ENCODE measurements at places on chromosomes 12 and 14. TPM values are rescaled to one million over a fixed set of nuclear protein-coding genes. Genes with fewer than 3 reads are reported as not detected.

GRCh38 chr14:88179716-88180115 is 143.4 kb downstream of the KCNK10 start:
- no peak for DNase-seq

DNA sequence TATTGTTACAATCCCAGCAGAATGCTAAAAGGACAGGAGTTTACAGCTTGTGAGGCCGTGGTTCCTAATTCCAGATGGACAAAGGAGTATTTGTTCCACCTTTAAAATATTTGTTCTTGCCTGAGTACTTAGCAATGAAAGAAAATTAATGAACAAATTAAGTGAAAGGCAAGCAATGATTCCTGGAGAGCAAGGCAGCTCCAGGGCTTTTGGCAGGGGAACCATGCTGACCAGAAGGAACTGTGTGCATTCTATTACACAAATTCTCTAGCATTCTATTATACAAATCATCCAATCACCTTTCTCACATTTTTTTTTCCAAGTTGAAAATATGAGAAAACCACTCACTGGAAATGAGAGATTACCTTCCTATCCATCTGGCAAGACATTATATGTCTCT is 1.8 kb upstream of the BMAL2 start:
- DNase-seq: no peak

DNA sequence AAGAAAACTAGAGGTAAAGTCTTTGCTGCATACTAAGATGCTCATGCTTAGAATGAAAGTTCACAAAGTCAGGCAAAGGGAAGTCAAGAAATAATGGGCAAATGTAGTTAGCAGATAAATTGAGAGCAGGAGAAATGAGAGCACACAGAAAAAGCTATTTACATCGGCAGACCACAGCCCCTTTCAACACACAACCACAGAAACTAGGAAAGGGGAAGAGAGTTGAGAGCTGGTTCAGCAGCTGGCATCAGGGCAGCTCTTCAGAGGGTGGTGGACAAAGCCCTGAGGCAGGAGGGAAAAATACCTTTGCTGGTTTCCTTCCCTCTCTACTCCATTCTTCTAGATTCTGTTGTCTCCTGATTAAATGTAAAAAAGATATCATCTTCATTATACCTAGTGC is 95.4 kb upstream of the ANO4 start:
- DNase-seq: no peak

GRCh38 chr14:90720336-90720735 is 95.9 kb downstream of the TTC7B start:
- no peak for DNase-seq

DNA sequence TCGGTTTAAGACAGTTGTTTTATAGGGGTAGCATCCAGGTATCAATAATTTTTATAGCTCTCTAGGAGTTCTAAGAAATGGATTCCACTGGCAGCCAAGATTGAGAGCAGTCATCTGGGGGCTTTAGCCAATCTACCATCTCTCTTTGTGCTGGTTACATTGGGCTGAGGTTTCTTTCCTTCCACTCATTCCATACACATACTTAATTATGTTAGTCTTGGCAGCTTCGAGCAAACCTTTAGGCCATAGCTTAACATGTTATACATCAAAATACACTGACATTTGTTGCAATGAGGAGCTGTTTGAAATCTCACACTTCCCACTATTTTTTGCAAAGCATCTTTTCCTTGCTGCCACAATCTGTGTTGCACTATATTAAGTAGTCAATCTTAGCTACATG is 63.1 kb downstream of the ARMH4 start:
- no peak for DNase-seq

DNA sequence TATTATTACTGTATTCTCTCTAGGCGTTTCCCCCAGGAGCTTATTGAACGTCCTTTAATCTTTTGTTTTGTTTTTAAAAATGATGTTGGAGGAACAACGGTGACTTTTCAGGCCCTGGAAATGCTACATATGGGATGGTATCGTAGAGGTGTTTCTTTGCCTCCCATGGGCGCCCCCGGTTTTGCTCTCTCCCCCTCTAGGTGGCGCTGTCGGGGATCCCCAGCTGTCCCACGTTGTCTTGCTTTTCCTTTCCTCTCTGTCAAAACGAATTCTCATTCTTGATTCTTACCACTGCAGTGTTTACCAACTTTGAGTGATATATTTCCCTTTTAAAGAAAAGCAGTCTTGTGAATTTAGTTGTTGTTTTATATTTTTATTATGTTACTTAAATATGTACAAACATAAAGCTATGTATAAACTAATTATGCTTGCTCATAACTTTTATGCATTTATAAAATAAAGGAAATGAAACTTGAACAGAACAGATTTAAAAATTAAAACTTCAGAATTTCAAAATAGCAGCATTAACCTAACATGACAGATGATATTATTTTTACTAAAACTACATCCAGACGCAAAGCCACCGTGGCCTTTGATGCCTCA is 171.9 kb downstream of the RGS6 start:
- peak; percentile 8 for DNase-seq

DNA sequence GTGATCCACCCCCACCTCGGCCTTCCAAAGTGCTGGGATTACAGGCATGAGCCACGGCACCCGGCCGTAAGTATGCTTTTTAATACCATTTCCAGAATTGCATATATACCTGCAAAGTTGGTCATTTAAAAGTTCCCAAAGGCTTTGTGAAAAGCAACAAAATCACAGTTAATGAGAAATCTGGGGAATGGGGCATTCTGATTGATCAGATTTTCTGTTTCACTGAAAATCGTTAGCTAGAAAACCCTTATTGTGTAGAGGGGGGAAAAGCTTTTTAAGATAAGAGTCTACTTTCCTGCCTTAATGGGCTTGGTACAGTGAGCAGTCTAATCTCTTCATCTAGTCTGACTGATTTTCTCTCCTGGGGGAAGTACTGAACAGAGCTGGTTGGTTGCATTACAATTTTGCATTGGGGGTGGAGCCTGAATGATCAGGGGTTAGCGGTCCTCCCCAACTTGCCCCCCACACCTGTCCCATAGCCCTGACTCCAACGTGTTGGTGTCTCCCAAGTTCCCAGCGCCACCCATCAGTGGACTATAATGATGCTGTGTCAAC is 23.8 kb downstream of the IL31 start:
- DNase-seq: no peak

DNA sequence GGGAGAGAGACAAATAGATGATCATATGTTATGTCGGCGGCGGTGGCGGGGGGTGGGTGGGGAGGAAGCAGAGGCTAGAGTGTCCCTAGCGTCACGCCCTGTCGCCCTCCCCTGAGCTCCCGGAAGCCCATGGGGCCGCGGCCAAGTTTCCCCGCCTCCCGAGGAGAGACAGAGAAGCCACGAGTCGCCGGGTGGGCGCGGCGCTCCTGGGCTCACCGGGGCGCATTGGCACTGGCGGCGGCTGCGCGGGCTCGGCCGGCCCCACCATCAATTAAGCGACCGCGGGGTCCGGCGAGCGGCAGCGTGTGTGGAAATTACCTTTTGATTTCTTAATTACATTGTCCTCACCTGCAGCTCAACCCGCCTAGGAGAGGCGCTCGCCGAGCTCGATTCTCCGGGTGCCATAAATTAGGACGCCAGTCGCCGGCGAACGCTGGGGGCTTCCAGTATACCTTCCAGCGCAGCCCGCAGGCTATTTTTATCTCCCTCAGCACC is 119.9 kb upstream of the LHX5 start:
- DNase-seq: peak; percentile 45

GRCh38 chr12:5904969-5905368 is 40.1 kb downstream of the ANO2 start:
- no peak for DNase-seq

DNA sequence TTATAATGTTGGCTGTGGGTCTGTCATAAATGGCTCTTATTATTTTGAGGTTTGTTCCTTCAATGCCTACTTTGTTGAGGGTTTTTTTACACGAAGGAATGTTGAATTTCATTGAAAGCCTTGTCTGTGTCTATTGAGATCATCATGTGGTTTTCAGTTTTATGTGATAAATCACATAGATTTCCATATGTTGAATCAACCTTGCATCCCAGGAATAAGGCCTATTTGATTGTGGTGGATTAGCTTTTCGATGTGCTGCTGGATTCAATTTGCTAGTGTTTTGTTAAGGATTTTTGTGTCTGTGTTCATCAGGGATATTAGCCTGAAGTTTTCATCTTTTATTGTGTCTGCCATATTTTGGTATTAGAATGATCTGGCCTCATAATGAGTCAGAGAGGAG is 27.6 kb downstream of the SLC2A13 start:
- DNase-seq: no peak

- DNase-seq: no peak
These were observed 120.3 kb upstream of the PLEKHG7 start for GRCh38 chr12:92582475-92582874.

DNA sequence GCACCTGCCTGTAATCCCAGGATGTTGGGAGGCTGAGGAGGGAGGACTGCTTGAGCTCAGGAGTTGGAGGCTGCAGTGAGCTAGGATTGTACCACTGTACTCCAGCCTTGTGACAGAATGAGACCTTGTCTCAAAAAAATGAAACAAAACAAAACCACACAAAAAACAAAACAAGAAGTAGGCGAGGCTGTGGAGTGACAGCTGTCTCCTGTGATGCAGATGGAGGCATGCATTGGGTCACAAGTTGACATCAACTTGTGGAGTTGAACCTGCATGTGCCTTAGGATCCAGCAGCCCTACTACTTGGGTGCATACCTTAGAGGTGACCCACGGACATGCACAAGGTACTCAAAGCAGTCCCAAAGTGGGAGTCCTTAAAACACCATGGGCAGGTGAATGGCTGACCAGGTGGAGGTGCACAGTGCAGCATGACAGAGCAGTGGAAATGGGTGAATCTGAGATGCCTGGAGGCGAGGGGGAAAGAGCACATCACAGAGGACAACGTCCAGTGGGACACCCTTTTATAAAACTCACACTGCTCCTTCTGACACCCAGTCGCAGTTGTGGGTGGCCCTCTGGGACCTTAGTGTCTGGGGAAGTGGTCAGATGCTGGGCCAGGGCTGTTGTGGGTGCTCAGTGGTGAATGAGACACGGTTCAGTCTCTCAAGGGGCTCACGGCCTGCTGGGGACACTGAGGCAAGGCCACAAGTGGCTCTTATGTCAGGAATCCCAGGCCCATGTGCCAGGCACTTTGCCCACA is 12.7 kb downstream of the PLBD2 start:
- DNase-seq: no peak

GRCh38 chr12:124504273-124505000 is 63.0 kb downstream of the NCOR2 start:
- DNase-seq: no peak

GRCh38 chr12:123293178-123293760 is 21.6 kb upstream of the CDK2AP1 start:
- DNase-seq: peak; percentile 38

GRCh38 chr14:77902811-77903210 is 102.9 kb downstream of the ADCK1 start:
- DNase-seq: no peak

DNA sequence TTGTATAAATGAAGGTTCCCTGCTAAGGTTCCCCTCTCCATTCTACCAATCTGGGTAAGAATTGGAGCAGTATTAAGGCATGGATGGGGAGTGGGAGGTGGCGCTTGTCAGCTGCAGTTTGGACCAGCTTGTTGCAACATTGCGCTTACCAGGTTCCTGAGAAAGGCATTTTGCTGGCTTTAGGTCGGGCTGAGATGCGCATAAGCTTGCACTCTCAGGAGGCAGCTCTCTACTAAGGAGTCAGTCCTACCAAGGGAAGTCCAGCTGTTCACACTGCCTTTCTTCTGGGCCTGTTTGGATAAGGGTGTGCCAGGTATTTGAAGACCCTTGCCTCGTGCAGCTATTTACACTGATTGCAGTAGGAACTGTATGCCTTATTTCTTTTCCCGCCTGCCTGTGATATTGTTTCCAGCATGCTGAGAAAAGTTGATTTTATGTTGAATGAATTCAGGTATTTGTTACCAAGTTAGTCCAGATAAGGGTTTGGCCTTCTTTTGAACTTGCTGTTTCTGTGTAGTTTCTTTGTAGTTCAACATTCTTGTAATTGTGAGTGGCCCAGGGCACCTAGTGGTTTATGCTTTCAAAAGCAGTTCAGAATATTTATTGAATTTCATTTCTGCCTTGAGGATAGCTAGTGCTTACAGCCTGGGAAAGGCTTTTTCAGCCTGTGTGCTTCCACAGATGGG is 2.6 kb downstream of the MLEC start:
- no peak for DNase-seq

GRCh38 chr12:31205054-31205453 is 120.9 kb downstream of the SINHCAF start:
- DNase-seq: no peak

GRCh38 chr14:80644826-80645225 is 296.7 kb downstream of the CEP128 start:
- no peak for DNase-seq

DNA sequence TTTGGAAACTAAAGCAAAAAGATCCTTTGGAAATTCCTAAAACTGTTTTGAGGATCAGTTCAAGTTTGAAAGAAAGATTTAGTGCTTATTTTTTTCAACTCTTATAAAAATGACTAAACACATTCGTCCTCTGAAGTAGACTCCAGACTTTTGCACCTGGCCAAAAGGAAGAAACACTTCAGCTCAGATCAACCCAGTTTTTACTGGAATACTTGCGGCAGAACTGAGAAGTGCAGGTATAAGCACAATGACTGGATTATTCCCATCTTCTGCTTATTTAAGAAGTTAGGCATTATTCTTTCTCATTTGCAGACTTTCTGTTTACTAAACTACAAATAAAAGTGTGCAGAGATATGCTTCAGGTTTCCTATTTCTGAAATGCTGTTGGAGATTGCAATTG is 41.9 kb downstream of the PDE6H start:
- DNase-seq: no peak

DNA sequence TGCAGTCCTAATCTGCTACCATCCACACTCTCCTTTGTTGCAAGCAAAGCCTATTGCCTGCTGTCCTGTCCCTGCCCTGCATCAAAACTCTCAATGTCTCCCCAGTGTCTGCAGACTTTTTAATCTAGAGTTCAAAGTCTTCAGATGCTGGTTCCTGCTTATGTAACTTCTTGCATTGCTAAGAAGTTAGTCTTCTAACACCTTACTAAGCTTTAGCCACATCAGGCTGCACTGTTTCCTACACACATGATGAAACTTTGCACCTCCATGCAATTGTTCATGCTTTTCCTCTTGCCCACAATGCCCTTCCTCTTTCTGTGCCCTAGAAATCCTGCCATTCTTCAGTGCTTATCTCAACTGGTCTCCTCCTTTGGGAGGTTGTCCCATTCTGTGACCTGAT is 16.2 kb upstream of the DICER1 start:
- DNase-seq: peak; percentile 33

FKBP4 gene
- total RNA-seq: 52.1 TPM

SPX gene
- total RNA-seq: 1.3 TPM

CEBPE gene
- total RNA-seq: not detected

TNS2 gene
- total RNA-seq: 16.9 TPM

LRR1 gene
- total RNA-seq: 15.4 TPM

PCK2 gene
- total RNA-seq: 68.7 TPM

TMEM116 gene
- total RNA-seq: 29.3 TPM

PLD4 gene
- total RNA-seq: not detected

CRIP2 gene
- 8.3 TPM for total RNA-seq

TESPA1 gene
- not detected for total RNA-seq

AQP6 gene
- not detected for total RNA-seq

RPS6KA5 gene
- 6.7 TPM for total RNA-seq

All from hepatocyte (in vitro differentiated cells).